Stimulated activated CD8-positive, alpha-beta memory T cell treated with anti-CD3 and anti-CD28 coated beads, Interleukin-15, amount 100 ng/mL, for 24 hours (primary cell): ENCODE measurements at places on chromosomes 2 and 18.

GRCh38 chr2:126846241-126846640 lies 52.4 kb upstream of the TEX51 start:
- DNase-seq: no peak

DNA sequence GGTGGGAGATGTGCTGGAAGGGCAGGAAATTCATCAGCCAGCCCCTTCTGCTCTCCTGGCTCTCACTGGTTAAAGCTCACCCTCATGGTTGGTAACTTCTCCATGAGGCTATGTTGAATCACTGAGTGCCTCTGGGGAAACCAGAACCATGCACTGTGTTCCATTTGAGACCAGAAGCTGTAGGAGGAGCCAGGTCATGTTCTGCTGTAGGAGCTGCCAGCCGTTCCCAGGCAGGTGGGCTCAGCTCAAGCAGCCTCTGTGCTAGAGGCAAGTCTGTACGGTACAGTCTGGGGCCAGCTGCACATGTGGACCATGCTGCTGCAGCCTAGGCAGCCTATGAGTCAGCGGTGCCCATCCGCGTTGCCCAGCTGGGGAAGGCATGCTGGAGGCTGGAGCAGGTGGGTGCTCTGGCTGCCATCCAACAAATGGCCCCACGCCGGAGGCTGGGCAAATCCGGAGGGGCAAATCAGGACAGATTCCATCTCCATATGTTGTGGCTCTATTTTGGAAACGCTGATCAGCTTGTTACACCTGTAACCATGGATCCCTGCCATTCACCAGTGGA lies 22.0 kb upstream of the KCNF1 start:
- no peak for DNase-seq

DNA sequence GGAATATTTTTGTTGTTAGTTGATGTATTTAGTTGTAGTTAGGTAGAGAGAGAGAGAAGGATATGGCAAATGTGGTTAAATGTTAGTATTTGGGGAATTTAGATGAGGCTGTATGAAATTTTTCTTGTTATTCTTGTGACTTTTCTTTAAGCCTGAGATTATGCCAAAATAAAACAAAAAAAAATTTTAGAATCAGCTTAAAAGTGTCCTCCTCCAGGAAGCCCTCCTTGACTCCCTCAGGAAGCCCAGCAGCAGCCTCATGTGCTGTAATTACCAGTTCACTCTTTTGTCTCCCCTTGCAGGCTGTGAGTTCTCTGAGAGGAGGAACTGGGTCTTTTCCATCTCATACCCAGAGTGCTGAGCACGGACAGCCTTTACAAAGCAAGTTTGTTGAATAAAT lies 243.5 kb downstream of the TFCP2L1 start:
- DNase-seq: no peak

DNA sequence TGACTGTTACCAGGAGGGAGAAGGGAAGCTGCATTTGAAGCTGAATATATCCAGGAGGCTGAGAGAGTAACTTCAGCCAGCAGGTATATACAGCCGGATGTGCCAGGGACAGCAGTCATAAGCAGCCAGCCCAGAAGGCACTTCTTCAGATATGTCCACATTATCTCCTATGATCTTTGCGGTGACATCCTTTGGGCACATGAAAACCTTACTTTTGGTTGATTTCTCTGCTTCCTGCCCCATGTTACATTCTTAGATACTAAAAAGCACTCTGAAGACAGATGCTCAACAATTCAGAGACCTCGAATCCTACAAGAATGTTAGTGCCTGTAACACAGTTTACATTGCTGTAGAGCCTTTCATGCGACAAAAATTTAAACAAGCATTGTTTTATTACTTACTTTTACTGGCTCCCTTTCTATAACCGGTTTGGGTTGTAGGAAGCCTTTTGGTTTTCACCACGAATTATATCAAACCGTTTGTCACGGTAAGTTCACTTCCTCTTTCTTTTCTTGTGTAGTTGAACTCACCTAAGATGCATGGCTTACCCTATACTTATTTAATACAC lies 50.3 kb upstream of the TLK1 start:
- no peak for DNase-seq

DNA sequence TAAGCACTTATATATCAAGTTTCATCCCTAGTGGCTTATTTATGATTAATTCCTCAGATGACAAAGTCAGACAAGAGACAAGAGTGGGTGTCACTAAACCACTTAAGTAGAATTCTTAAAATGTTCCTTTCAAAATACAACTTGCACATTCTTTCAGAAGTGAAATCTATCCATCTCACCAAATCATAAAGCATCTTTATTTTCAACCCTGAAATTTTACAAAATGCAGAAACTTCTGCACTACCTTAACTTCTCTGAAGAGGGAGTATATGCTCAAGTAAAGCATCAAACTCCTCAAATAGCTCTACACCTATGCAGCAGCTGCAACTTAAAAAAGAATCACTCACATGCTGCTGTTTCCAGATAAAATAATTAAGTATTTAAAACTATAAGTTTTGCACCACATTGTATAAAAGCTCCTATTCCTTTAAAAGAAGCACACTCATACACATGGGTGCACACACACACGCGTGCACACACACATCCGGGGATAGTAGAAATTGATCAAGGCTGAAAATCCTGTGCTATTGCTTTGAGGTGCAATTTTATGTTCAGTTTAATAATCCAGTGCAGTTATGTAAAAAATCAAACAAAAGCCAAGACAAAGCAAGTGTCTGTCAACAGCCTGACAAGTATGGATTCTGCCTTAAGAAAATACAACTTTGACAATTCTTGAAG lies 244.5 kb downstream of the TCF4 start:
- no peak for DNase-seq
